Kidney (tissue), 22 donors: ENCODE measurements at places on chromosomes 6 and 20.

DNA sequence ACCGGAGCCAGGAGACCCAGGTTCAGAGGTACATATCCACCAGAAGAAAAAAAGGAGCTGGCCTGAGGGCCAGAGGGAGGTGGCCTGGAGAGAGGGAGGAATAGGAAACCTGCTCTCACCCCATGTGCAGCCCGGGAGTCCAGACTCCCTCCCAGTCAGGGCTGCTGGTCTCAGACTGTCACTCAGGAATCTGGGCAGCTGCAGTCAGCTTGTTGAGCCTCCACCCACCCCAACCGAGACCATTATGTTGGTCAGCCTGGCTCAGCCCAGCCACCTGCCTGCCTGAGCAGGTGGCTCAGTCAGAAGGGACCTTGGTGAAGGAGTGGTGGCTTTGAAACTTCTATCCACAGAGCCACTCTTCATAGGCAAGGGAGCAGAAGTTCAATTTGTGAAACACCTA lies 53.3 kb upstream of the EPB41L1 start:
- DNase-seq: peak; percentile 75

GRCh38 chr20:38754924-38755323 lies 6.7 kb downstream of the ACTR5 start:
- DNase-seq: no peak

DNA sequence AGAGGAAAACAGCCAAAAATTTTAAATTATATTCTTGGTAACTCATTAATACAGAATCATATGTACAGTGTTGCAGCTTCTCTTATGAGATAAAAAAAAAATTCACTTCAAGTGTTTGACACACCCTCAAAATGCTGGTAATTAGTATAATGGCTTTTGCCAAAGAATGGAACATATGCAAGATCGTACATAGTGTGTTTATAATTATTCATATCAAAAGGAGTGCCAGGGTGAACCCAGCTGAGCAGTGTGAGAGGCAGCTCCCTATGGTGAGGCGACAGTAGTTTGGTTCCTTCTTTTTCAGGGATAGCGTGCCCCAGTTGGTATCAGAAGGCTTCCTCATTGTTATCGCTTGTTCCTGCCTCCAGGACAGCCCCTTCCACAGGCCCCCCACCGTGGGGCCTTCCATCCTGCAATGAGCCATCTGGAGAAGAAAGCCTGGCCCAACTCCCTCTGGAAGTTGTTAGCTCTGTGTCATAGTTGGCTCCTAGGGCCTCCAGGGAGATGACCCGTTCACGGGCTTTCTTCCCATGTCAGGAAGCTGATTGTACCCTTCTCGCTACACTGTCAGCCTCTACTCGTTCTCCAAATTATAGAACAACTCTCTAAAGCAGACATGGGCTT lies 150.7 kb downstream of the FRK start:
- no peak for DNase-seq

GRCh38 chr6:17292600-17293133 lies 11.5 kb downstream of the RBM24 start:
- DNase-seq: no peak

- DNase-seq: peak; percentile 73
Measured at GRCh38 chr6:21749754-21750153, 156.2 kb downstream of the SOX4 start.

GRCh38 chr6:91243436-91243835 lies 656.6 kb upstream of the MAP3K7 start:
- DNase-seq: no peak

GRCh38 chr20:63082308-63082938 lies 75.7 kb upstream of the BHLHE23 start:
- peak; percentile 83 for DNase-seq

DNA sequence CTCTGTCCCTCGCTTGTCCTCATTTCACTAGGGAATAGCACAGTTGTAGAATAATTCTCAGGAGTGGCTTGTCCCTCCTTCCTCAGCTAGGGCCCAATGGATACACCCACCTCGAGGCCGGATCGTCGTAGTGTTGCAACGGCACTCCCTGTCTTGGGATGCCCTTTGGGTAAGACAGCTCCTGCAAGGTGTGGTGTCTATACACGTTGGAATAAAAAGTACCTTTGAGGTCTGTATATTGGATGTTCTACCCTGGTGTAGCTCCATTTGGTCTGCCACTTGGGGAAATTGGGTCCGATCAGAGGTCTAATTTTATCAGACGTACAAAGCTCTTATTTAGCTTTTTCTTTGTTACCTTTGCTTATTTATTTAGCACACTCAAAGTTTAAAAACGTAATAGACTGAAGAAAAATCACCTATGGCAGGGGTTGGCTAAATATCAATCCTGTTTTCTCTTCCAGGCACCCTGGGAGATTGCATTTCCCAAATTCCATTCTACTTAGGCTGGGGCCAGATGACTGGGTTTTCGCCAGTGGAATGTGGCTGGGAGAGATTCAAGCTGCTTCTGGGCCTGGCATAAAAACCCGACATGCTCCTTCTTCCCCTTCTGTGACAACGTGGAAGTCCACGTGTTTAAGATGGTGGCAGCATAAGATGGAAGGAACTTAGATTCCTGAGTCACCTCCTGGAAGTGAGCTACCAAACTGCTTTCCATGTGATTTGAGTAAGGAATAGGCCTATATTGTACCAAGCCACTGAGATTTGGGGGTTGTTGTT lies 82.3 kb upstream of the CD83 start:
- no peak for DNase-seq

DNA sequence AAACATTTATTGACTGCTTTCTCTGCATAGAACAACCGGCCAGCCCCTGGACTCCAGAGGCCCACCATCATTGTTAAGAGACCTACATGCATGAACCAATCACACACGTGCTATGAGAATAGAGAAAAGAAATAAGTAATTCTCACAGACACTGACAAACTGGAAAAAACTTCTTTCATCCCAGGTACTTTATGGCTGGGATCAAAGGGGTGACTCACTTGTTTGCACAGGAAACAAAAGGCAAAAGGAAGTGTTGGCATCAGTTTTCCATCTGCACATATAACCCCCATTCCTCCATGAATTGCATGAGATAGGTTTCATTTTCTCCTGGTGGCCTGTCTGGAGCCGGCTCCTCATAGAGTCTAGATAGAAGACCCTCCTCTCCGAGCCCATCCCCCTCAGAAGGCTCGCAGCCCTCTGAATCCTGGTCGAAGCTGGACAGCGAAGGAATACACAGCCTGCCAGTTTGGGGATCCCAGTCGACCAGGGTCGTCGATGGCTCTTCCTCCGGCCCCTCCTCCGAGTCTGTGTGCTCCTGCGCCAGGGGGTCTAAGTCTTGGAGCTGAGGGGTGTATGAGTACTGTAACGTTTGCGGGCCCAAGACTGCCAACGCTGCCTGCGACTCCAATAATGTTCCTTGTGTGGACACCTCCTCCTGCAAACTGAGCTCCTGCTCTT lies 43.3 kb downstream of the IL20RA start:
- no peak for DNase-seq
